ENCODE measurements at places on chromosomes 6 and 20.

GRCh38 chr6:77025736-77026223 lies 437.5 kb downstream of the HTR1B start:
- DNase-seq, result no peak

DNA sequence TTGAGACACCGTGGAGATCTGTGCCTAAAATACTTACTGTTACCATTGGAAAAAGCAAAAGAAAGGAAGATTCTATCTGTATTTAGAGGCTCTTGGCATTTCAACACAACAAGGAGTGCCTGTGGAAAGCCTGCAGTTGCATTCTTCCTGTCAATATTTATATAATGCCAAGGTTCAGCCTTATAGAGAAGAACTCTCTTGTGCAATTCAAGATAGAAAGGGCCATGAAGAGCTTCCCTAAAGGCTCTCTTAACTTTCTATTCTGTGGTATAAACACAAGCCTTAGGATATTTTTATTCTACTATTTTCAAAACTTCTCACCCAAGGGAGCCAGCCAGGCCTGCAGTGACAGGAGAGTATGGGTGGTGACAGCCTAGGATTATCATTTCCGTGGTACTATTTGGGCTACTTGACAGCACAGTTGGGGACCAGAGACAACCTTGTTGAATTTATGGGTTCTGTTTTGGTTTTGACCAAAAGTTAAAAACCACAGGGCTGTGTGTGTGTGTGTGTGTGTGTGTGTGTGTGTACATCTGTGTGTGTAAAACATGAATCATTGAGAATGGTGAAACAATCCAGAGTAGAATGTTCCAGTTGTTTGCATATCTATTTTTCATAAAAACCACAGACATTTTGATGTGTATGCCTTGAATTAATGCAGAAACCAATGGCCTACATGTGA lies 700.9 kb upstream of the SLC35B3 start:
- DNase-seq, result no peak

GRCh38 chr6:88050140-88050818 lies 2.6 kb downstream of the SPACA1 start:
- no peak for DNase-seq

DNA sequence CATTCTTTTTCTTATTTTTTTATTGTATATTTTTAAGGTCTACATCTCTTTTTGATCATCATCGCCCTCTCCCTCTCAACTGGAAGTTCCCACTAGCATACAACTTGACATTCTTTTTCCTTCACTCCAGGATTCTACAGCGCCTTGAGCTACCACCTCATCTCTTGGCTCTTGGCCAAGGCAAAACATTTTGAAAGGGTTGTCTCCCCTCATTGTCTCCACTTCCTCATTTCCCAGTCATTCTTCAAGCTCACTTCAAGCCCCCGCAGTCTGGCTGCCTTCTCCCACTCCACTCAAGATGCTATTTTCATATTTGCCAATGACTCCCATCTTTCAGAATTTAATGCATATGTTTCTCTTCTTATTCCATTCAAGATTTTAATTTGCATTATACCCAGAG lies 63.0 kb downstream of the OPN5 start:
- no peak for DNase-seq
